ENCODE measurements at places on chromosomes 12 and 14.
A peak's percentile ranks its signal among the peaks of the same experiment; 100 is the strongest.

- no peak for DNase-seq
Observed at GRCh38 chr12:4216187-4216927, 57.2 kb upstream of the CCND2 start.

GRCh38 chr14:65482757-65483438 is 70.4 kb downstream of the FUT8 start:
- DNase-seq: no peak

- DNase-seq: no peak
Observed at GRCh38 chr12:89593873-89594272, 68.0 kb upstream of the POC1B start.

GRCh38 chr12:92478692-92479091 is 224.1 kb upstream of the PLEKHG7 start:
- no peak for DNase-seq

DNA sequence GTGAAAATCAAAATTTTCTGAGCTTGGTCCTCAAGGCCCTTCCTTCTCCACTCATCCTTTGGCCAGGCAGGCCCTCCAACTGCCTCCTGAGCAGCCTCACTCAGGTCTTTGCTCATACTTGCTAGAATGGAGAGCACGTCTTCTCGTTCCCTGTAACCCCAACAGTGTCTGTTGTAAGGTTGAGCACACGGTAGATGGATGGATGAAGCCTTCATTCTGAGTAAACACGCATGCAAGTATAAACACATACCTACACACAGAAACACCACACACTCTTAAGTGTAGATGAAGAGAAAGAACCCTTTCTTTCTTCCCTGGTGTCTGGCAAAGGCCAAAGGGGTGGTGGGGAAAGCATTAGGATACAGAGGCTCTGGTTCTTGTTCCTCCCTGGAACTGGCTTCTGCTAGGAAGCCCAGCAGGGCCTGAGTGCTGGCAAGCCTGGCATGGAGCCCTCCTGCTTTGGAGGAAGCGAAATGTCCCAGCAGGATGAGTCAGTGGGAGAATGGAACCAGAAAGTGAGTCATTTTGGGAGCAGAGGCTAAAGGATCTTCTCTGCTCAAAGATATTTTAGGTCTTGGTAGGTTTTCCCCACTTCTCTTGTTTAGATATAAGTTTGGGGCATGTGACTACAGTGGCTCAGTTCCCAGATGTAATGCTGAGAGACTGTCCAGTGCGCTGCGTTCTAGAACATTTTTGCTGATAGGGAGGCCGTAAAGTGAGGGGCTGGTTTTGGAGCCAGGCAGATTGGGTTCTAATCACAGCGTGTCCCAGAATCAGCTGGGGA is 127.4 kb downstream of the CACNA1C start:
- peak; percentile 85 for DNase-seq

DNA sequence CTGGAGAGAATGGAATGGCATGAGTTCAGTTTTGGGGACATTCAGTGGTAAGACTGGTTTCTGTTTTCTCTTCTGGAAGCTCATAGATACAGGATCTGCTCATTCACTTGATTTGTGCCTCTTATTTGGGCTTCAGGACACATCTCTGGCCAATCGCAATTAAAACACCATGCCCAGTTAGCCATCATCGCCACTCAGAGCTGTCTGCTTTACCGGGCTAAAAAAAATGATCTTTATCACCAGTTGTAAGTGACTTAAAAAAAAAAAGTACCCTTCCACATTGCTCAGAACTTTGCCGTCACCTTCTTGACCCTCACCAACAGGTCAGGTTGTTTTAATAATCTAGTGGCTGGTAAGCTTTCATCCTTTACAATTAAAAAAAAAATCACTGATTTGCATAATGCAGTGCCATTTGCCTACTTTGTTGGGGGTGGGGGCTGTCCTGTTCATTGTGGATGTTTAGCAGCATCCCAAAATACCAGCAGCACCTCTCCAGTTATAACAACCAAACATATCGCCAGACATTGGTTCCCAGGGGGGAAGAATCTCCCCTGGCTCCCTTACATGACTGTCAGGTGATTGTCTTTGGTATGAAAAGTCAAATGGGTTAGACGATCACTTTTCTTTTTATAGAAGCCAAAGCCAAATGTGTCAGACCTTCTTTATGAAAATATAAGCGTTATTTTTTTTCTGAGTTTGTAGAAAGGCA is 150.1 kb downstream of the PRKCH start:
- peak; percentile 22 for DNase-seq

DNA sequence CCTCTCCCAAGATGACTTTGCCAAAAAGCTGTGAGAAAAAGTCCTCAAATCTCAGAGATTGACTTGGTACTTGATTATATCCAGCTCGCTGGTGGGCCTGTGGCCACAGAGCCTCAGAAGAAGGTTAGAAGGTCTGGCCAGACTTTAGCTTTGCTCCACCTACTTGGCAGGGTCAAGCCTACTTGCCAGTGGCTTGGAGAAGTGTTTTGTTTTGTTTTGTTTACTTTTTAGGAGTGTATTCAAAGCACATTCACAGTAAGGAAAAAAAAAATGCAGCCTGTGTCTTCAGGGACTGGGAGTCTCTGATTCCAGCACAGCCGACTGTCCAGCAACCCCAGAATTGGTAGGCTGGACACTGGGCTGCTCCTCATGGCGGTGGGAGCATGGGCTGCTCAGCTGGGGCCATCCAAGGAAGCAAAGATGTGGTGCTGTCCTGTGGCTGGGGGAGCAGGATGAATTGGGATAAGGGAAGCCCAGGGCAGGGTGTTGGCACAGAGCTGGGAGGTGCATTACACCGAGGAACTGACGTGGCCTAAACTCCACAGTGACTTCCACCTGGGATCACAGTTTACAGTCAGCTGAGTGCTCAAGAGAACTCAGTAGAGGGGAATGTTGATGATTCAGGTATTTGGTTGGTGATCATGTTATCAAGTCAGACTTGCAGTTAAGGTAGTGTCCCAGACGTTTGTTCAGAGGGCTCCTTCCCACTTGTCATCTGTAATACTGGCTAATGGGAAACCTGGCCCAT is 73.5 kb downstream of the PPP2R5C start:
- no peak for DNase-seq

- no peak for DNase-seq
Observed at GRCh38 chr12:30739020-30739419, 15.7 kb downstream of the CAPRIN2 start.

DNA sequence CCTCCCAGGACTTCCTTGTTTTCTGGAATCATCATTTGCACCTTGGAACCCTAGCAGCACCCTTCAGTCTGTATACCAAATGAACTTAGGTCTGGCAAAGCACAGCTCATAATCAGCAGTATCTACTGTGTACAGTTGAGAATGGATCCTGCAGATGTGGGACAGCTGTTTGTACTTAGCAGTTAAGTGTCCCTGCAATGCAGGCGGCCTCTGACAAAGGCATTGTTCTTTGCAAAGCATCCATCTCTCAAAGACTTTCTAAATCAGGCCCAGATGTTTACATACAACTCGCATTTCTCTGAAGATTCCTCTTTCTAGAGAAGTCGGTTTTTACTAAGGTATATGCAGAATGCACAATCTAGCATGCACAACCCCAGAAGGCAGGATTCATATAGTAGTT is 170.5 kb upstream of the RBM19 start:
- no peak for DNase-seq

DNA sequence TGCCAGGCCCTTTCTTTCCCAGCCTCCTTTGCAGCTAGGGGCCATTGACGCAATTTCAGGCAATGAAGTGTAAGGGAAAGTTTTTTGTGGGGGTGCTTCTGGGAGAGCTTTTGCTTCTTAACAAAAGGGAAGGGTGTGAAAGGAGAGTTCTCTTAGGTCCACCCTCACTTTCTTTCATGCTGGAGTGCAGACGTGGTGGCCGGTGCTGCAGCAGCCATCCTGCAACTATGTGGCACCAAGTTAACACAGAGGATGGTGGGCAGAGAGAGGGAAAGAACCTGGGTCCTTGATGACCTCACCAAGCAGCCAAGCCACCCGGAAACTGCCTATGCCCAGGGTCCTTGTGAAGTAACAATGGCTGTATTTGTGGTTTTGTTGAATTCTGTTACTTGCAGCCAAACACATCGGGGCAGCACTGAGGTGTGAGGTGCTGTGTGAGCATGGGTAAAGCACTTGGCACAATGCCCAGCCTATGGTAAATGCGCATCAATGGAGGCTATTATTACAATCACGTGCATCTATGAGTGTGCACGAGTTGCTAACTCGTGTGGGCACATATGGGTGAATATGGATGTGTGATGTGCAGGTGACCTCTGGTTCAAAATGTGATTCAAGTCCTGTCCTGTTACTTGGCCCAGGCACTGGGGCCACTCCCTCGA is 122.6 kb downstream of the CALM1 start:
- no peak for DNase-seq

GRCh38 chr12:5433845-5434646 is 2.1 kb downstream of the NTF3 start:
- DNase-seq: no peak

DNA sequence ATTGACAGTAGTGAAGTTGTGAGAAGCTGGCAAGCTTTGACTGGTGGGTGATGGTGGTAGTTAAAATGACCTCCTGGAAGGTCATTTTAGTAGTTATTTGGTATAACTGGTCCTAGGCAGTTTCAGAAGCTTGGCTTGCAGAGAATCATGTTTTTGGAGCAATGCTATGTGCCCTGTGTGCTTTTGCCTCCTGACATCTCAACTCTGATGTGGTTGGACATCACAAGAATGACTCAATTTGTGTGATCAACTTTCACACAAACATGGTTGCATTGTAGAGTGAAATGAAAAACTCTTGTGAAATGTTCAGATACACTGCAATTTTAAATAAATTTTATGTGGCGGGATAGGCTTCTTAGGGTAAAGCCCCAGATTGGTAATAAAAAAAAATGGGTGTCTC is 8.3 kb upstream of the ABCD2 start:
- no peak for DNase-seq

DNA sequence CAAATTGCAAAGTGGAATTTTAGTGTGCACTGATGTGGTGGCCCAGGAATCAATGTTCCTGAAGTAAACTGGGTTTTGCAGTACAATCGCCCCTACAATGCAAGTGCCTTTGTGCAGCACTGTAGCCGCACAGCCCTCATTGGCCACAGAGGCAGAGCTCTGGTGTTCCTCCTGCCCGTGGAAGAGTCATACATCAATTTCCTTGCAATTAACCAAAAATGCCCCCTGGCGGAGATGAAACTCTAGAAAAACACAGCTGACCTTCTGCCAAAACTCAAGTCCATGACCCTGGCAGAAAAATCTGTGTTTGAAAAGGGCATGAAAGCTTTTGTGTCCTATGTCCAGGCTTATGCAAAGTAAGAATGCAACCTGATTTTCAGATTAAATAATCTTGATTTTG is 117.9 kb upstream of the PRB2 start:
- DNase-seq: no peak

DNA sequence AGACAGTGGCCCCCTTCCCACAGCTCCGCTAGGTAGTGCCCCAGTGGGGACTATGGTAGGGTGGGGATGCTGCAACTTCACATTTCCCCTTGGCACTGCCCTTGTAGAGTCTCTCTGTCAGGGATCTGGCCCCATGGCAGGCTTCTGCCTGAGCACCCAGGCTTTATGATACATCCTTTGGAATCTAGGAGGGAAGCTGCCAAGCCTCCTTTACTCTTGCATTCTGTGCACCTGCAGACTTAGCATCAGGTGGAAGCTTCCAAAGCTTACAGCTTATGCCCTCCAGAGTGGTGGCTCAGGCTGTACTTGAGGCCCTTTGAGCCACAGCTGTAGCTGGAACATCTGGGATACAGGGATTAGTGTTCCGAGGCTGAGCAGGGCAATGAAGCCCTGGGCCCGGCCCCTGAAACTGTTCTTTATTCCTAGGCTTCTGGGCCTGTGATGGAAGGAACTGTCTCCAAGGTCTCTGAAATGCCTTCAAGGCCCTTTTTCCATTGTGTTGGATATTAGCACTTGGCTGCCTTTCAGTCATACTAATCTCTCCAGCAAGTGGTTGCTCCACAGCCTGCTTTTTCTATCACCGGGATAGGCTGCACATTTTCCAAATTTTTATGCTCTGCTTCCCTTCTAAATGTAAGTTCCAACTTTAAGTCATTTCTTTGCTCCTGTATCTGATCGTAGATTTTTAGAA is 22.2 kb upstream of the OR6J1 start:
- no peak for DNase-seq

DNA sequence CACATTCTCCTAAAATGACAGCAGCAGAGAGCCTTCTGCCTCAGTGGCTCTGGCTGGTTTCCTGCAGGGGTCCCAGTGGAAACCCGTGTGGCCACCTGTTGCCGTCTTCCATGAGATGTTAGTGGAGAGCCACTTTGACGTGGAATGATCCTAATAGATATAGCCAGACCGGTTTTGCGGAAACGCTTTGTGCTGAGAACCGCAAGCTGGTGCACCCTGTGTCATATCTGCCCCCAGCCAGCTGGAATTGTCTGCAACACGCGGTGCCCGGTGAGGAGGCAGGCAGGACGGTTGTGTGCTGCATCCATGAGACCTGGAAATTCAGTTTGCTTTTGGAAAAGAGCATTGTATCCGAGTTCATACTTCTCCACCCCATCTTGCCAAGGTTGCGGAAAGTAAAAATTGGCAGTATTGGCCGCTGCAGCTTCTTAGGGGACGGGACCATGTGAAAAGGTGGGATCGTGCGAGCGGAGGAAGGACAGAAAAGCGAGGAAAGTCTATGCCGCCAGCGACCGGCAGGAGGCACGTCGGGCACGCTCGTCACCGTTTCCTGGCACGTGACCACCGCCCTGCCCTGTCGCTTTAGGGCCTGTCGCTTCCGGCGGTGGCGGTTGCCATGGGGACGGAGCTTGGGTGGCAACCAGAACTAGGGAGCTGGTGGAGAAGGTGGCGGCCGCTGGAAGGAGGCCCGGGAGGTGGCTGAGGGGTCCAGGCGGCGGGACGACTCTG is at the start of gene CFAP251:
CFAP251 (plus strand) TSS at position 643 of the 729 bp plus-strand sequence. CDS start 2,714 bp downstream, outside the sequence.
- peak; percentile 79 for DNase-seq

- peak; percentile 13 for DNase-seq
Observed at GRCh38 chr14:93303659-93304058, 29.2 kb downstream of the BTBD7 start.
